Neural progenitor cell (in vitro differentiated cells): ENCODE measurements at places on chromosomes 11 and 22.
A peak's percentile ranks its signal among the peaks of the same experiment; 100 is the strongest.

DNA sequence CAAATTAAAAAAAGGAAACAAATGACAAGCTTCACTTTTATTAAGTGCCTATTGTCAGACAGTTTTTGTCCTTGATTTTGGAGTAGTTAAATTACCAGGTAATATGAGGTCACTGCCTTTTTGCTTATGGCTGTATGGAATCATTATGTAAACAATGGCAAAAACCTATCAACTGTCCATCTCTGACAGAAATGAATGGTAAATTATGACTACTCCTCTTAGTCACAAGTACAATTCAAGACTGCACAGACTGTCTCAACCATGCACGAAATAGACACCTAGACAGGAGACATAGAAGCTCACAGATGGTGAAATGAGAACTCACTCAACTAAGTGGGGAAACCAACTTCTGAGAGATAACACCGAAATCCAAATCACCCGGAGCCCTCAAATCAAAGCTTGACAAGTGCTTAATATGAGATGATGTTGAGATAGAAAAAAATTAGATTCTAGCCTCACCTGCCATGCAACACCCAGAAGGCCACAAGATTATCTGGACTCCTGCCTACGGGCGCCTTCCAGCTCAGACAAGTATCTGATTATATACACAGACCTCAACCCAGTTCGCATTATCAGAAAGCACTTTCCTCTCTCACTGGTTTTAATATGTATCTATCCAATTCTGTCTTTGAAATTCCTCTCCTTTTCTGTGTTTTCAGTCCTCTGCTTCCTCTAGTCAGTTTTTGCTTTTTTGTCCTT is 199.3 kb downstream of the CADM1 start:
- no peak for DNase-seq

GRCh38 chr22:30879415-30879797 is 89.2 kb downstream of the MORC2 start:
- no peak for DNase-seq

DNA sequence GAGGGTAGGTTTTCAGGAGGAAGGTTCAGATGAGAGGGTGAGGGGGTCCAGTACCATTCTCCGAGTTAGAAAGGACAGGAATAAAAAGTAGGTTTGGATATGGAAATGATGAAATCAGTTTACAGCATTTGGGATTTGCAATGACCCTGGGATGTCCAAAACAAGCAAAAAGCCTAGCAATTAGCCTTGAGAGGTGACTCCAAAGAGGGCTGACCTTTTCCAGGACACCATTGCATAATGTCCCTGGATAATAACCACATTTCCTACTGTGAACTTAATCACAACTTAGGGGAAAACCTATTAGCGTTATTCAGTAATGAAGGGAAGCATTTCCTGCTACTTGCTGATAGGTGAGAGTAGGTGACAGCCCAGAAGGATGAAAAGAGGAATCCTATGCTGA is 101.4 kb upstream of the ARHGAP42 start:
- no peak for DNase-seq

- peak; percentile 76 for DNase-seq
Observed at GRCh38 chr11:44509296-44509695, 56.2 kb upstream of the CD82 start.

GRCh38 chr11:57680552-57680874 is 12.6 kb downstream of the ZDHHC5 start:
- no peak for DNase-seq
